Dorsolateral prefrontal cortex (tissue), 122 donors: ENCODE measurements at places on chromosomes 2 and 18.

- DNase-seq = no peak
These were observed 195.4 kb upstream of the CWC22 start for GRCh38 chr2:180202467-180202951.

DNA sequence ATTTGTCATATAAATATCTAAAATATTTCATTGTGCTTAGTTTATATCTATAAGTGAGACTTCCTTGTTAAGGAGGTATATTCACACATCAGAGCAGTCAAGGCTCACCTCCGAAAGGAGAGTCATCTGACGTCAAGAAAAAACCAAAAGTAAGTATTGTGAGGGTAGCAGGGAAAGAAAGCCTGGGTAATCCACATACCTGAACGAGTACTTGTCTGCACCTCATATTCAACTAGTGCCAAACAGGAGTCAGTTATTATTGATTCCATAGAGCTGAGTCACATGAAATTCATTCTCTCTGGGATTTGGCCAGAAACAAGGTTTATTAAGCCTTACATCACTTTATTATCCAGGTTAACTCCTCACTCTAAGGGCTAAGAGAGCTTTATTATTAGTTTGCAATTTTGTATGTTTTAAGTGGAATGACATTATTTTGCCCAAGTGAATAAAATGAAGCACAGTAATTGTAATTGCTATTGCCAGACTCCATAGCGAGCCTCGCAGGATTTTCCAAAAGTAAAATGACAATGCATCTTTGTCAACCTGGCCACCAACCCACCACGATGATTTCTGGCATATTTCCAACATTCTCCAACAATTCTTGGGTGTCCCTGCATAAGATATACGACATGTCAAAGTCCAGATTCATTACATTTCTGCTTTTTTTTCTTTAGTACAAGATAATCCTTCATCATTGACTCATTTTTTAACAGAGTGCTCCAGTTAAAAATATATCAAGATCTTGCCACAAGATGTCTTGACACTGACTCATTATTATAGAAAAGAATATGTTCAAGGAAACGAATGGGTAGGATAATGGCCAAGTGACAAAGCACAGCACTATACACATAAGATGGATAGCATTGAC is 1210.4 kb upstream of the ACVR2A start:
- no peak for DNase-seq

- DNase-seq = no peak
These were observed 3.9 kb upstream of the PPP1CB start for GRCh38 chr2:28747714-28748113.

GRCh38 chr18:6728331-6728730 is 1.2 kb upstream of the ARHGAP28 start:
- no peak for DNase-seq

- DNase-seq = no peak
These were observed 26.5 kb upstream of the ABI2 start for GRCh38 chr2:203301667-203302066.

GRCh38 chr2:199378948-199379650 is 78.6 kb downstream of the SATB2 start:
- no peak for DNase-seq

GRCh38 chr2:191056228-191056627 is 42.3 kb upstream of the STAT1 start:
- no peak for DNase-seq
